ENCODE measurements at places on chromosomes 12 and 14.

GRCh38 chr14:30648471-30648870, 26.4 kb downstream of the SCFD1 start:
- DNase-seq, result no peak

DNA sequence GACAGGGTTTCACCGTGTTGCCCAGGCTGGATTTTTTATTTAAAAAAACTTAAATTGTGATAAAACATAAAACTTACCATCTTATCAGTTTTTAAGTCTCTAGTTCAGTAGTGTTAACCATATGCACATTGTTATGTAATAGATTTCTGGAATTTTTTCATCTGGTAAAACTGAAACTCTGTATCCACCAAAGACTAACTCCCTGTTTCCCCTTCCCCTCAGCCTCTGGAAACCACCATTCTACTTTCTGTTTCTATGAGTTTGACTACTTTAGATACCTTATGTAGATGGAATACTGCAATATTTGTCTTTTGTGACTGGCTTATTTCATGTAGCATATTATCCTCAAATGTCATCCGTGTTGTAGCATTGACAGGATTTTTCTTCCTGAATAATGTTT, 12.8 kb upstream of the PLEKHG3 start:
- no peak for DNase-seq

GRCh38 chr12:99282086-99282485, 365.5 kb upstream of the GARIN6 start:
- no peak for DNase-seq

DNA sequence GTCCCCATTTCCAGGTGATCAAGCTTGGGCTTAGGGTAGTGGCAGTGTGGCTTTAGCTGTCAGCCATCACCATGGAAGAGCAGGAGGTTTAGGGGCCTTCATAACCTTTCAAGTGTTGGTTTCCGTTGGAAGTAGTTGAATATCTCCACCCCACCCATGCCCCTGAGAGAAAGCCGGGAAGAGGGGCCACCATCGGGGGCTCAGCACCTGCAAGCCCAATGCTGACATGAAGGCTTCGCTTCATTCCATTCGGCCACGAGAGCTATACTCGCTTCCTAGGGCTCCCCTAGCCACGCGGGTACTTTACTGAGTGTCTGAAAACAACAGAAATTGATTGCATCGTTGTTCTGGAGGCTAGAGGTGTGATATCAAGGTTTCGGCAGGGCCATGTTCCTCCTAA, 234.8 kb downstream of the ZFP36L1 start:
- no peak for DNase-seq

DNA sequence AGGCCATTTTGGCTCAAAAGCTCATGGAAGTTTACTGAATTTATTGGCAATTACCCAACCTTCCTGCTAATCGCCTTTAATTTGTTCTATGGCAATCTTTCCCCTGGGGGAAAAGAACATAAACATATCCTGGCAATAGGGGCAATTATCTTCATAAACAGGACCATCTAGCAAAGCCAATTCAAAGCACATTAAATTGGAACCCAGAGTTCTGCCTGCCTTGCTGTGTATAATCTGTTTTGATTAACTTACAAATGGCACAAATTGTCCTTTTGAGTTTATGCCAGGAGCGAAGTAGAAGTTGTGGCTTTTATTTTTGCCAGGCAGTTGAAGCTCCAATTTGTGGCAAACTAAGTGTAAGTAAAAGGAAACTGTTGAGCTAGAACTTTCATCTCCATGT, 68.6 kb downstream of the C12orf50 start:
- no peak for DNase-seq
